ENCODE measurements at places on chromosomes 12 and 14. TPM values are rescaled to one million over a fixed set of nuclear protein-coding genes. Genes with fewer than 3 reads are reported as not detected.

Gene TEX52
- total RNA-seq = not detected

Gene MIP
- total RNA-seq = not detected

Gene AKAP5
- total RNA-seq = 0.87 TPM

GRCh38 chr12:122523846-122524718 is 2.7 kb downstream of the RSRC2 start:
- no peak for DNase-seq

DNA sequence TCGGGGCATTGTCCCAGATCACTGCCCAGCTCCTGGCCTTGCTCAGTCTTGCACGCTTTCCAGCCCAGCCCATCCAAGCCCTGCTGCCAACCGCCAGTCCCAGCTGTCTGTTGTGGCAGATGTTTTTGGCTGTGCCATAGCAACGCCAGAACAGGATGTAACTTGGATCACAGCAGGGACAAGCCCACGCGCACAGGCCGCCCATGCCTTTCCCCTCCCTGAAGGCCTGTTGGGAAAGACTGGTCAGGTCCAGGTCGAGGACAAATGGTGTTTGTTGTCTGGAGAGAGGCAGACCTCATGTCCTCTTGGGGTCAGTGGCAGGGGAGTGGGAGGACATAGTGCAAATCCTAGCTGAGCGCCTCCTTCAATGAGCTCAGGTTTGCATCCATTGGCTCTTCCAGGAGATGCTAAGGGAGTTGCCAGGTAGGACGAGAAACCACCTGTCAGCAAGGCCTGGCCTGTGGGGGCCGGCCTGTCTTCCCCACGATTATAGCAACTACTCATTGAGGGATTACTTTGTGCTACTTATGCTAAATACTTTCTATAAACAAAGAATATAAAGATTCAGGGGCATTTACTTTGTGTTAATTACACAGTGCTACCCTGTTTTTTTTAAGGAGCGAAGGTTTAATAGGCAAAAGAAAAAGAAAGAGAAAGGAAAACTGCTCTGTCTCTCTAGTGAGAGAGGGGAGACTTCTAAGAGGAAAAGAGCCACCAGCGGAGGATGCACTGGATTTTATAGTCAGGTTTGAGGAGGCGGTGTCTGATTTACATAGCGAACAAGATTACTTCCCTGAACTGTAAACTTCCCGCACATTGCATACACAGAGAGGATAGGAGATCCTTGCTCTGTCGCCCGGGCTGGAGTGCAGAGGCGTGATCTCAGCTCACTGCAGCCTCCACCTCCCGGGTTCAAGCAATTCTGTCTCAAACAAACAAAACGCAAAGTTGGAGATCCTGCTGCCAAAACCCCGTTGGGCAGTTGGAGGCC is 42.8 kb upstream of the CORO1C start:
- peak; percentile 76 for DNase-seq
